SK-N-MC (cell line): ENCODE measurements at places on chromosomes 12 and 14.

GRCh38 chr12:59036973-59037762 is 116.9 kb upstream of the LRIG3 start:
- DNase-seq: no peak

DNA sequence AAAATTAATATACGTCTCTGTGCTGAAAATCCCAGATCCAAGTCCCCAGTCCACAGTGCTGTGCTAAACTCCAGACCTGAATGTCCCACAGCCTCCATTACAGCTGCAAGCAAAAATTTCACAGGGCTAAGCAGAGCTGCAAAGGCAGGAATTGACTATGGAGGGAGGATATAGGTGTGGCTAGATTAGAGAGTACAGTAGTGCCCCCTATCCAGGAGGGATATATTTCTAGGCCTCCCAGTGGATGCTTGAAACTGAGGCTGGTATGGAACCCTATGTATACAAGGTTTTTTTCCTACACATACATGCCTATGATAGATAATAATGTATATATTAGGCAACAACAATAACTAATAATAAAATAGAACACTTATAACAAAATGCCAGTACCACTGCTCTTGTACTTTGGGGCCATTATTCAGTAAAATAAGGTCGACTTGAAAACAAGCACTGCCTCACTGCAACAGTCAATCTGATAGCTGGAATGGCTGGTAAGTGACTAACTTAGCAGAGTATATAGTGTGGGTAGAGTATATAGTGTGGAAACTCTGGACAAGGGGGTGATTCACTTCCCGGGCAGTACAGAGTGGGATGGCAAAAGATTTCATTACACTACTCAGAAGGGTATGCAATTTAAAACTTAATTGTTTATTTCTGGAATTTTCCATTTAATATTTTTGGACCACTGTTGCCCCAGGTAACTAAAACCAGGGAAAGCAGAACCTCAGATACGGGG is 82.7 kb downstream of the C14orf132 start:
- DNase-seq: no peak

DNA sequence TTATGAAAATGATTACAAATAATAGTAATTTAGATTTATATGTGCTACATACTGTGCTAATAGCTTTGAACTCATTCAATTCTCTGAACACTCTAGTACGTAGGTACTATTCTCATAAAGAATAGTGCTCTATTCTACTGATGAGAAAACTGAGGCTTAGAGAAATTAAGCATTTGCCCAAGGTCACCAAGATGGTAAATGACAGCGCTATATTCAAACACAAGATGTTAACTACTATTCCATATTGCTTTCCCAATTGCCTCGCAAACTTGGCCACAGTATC is 182.9 kb upstream of the GZMB start:
- DNase-seq: no peak

DNA sequence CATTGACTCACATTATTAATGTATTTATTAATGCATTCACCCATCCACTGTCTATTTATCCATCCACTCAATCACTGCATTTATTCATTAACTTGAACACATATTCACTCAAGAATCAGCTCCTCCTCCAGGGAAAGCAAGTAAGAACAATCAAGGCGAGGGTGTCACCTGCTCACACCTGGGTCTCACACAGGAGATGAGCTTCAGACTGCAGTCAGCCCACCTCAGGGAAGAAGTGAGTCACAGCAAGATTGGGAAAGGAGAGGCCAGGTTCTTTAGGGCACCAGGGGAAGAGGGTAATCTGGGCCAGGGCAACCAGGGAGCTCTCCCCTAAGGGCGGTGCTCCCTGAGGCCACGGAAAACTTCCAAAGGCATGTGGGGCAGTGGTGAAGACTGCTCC is 367.3 kb downstream of the BCL11B start:
- no peak for DNase-seq
